ENCODE measurements at places on chromosomes 2 and 18. TPM values are rescaled to one million over a fixed set of nuclear protein-coding genes. Genes with fewer than 3 reads are reported as not detected.

Gene TRIM43
- total RNA-seq, result not detected

DNA sequence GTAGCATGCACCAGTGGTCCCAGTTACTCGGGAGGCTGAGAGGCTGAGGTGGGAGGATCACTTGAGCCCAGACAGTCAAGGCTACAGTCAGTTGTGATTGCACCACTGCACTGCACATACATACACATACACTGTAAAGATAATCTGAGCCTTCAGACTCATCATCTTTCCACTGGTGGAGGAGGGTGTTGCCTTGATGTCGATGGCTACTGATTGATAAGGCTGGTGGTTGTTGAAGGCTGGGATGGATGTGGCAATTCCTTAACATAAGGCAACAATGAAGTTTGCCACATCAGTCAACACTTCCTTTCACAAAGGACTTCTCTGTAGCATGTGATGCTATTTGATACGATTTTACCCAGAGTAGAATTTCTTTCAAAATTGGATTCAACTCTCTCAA is 118.8 kb downstream of the IKZF2 start:
- no peak for DNase-seq

Gene ZNF2
- 6.1 TPM for total RNA-seq

DNA sequence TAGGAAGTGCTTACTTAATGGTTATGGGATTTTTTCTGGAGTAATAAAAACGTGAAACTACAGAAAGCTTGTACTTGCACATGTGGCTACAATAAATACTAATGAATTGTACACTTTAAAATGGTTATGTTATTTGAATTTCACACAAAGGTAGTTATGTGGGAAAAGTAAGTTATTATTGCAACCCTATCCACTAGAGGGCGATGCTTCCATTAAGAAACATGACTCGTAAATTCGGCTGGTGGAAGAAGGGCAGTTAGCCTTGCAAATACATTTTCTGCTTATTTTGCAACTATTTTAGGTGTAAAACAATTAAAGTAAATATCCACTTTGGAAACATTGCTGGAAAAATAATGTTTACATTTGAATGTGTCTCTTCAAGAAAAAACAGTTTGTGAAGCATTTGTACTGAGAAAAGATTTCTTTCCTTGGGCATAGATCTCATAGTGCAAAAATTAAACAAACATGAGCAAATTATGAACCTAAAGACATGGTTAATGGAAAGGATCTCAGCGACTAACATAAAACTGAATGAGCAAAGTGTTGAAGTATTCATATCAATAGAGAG is 68.1 kb upstream of the CSRNP3 start:
- peak; percentile 51 for DNase-seq

GRCh38 chr18:56651771-56652092 is 573 bp downstream of the WDR7 start:
- DNase-seq, result no peak

- DNase-seq, result no peak
Measured at GRCh38 chr2:1969701-1970015, 225.3 kb upstream of the PXDN start.

DNA sequence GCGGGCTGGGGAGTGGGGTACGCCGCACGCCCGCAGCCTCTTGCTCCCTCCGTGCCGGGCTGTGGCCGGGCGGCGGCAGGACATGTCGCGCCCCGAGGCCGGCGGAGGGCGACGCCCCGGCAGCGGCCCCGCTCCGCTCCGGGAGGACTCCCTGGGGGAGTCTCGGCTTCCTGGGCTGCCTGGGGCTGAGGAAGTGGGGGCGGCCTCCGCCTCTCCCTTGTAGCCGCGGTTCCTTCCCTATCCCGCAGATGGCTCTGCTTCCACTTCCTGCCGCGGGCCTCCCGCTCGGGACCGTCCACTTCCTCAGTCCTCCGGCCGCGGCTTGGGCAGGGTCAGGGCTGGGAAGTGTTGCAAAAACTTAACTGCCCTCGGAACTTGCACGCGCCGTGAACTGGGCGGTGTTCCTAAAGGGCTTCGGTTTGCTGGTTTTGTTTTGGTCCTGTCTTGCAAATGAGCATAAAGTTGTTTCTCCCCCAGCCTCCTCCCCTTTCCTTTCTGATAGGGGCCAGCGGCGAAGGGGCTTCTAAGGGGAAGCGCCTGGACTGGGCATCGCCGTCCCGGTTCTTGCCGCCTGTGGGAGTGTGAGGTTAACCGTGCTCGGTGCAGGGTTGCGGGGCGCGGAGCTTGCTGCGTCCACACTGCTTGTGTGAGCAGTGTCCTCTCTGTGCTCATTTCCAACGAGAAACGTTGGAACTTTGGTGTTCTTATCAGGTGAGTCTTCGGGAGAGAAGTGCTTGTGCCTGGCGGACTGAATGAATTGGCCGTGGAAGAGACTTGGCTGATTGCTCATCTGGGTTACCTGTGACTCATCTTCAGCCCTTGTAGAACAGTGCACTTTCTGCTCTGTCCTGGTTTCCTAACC is 600 bp downstream of the RALB start:
- peak; percentile 50 for DNase-seq

Gene FBXO36
- total RNA-seq, result 4.2 TPM

DNA sequence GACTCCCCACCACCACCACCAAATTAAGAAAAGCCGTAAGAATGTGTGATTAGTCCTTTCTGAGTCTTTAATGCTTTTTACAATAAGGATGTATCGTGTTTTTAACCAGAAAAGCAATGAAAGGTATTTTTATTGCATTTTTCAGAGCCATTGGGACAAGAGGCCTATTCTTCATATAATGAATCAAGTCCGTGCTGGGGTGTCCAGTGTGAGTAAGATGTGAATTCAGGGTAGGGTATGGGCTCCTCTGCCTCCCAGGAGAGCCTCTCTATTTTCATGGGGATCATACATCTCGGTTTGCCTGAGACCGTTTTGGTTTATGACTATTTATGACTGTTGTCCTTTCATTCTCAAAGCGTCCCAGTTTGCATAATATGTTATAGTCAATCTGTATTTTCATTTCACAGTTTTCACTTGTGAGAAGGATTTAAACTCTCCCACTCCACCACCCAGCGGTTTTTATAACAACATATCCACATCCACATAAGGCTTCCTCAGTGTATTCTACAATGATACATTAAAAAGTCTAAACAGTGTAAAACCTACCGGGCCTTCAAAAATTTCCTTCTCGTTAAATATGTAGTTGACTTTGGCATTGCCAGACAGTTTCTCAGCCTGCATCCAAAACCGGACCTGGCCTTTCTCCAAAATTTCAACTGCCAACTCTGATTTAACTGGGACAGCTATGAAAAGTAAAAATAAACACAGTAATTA is 80.8 kb upstream of the LPIN2 start:
- no peak for DNase-seq

DNA sequence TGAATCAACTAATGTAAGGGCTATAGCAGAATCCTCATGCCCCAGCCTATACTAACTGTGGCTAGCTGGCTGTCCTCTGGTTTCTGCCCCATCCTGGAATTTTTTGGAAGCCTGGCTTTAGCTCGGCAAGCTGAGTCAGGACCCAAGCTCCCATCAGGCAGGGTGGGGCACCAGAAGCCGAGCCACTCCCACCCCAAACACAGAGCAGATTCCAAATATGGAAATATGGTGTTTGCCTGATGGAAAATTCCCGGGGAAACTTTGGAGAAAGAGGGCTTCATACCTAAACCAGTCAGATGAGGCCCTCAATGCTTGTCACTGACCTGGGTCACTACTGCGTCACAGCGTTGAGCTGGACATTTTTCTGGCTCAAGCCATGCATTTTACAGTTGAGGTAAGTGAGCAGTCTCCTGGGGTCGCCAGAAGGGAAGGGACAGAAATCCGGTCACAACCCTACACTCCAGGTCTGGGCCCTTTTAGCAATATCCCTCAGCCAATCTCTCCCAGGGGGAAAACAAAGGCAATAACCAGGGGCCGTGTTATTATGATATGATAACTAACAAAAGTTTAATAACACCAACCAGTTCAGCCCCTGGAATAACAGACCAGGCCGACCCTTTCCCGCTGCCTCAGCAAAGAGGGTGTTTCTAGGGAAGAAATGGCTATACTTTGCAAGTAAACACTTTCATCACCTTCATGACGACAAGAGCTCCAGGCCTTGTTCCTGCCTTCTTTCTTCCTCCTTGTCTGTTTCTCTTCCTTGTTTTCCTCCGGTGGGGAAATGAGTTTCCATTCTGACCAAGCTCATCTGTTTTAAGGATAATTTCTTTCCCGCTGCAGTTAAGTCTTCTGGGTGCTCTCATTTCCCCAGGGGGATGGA is 37.7 kb downstream of the PSD4 start:
- no peak for DNase-seq

DNA sequence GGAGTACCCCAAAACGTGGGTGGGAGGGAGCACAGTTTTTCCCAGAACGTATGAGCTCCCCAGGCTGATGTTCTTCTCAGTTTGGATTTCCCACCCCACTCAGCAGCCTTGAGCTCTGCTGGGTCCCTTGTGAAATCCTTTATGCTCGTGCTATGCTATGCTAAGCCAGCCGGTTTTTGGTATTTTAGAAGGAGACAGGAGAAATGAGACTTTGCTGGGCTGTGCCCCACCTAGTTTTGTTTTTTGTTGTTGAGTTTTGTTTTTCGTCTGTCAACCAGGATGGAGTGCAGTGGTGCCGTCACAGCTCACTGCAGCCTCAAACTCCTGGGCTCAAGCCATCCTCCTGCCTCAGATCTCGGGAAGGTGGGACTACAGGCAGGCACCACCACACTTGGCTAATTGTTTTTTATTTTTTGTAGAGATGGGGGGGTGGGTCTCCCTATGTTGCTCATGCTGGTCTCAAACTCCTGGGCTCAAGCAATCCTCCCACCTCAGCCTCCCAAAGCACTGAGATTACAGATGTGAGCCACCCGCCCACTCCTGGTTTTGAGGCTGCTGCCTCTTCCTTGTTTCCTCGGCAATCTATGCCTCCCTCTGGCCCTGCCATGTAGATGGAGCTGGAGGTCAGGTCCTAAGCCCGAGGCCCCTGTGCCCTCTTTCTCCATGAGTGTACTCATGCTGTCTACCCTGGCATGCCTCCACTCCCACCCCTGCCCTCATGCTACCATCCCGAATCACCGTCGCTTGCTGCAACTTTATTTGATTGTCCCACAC is 17.5 kb upstream of the MGAT4A start:
- DNase-seq, result no peak

Gene HOXD3
- 9.2 TPM for total RNA-seq

DNA sequence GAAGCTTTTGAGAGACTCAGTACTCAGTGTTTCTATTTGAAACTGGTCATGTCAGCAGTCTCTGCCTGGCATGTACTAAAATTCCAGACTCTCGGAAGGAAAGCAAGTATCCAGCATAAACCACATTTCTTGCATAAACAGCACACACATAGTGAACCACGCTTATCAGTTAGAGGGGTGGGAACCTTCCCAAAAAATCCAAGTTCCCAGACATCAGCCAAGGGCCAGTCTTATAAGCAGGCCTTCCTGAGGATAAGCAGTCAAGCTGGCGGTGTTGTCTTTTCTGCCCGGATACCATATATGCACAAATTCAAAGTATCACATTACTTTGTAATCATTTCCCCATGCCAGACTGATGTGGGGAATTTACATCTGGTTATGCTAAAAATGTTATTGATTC is 73.6 kb downstream of the ST6GAL2 start:
- no peak for DNase-seq

Gene C2orf92
- 0.96 TPM for total RNA-seq

- DNase-seq, result no peak
Measured at GRCh38 chr2:189819297-189819704, 35.1 kb downstream of the PMS1 start.

Gene LDLRAD4
- 5.8 TPM for total RNA-seq

Gene KCNIP3
- 5.1 TPM for total RNA-seq

DNA sequence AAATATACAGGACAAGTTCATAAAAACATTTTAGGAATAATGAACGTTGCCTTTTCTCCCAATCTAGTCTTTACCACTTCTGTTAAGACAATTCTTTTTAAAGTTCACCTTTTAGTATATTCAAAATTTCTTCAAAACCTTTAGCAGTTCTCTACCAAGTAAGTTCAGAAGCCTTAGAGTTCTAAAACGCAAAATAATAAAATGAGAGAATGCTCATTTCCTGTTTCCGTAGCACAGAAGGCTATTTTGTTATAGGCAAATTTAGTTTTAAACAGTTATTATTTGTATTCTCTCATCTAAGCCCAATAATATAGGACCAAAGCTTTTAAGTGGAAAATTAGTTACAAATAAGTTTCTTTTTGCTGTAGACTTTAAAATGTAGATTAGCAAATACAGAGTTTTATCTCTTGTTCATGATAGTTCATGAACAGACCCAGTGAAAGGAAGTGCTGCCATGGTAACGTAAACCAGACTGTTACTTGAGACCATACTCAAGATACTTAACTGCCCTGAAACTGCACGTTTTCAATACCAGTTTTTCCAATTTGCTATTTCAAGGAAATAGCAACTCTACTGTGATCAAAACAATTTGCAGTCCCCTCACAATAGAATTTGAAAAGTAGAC is 173.1 kb upstream of the STON1 start:
- DNase-seq, result peak; percentile 18

- DNase-seq, result no peak
Measured at GRCh38 chr2:20632446-20632990, 18.4 kb downstream of the HS1BP3 start.

DNA sequence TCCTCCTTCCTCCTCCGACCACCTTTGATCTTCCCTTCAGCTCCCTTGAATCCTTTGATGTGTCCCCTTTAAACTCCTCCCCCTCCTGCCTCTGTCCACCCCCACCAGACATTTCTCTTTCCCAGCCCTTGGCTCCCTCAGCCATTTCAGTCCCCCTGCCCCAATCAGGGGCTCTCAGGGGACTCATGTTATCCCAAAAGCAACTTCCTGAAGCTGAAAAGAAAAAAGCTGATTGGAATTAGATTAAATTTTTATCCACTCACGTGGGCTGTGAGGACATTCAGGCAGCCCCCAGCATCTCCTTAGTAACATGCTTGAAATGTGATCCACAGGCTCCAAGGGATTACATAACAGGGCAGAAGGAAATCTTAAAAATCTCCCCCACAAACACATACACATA is 81.3 kb downstream of the NEURL3 start:
- DNase-seq, result no peak

- DNase-seq, result no peak
Measured at GRCh38 chr18:31500051-31500688, 2.2 kb downstream of the DSG2 start.

DNA sequence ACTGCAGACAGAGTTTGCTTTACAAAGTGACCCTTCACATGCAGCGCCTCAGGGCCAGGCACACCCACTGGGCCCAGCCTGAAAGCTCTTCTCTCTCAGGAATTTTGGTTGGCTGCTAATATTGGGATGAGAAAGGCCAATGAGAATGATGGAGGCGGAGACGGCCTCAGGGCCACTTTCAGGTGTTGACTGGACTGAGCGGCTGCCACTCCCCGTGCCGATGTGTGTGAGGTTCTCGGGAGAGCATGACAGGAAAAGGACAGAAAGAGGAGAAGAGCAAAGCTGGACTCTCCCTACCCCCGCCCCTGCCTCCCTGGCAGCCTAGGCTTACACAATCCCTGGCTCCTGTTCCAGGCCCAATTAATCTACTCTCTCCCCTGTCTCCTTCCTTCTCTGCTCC is 155.7 kb downstream of the CELF4 start:
- DNase-seq, result no peak

Gene PPIG
- 15.3 TPM for total RNA-seq

- no peak for DNase-seq
Measured at GRCh38 chr2:47015706-47016105, 100.1 kb upstream of the MCFD2 start.

Gene DSEL
- total RNA-seq, result 7.1 TPM

Gene MEIS1
- total RNA-seq, result 8.2 TPM

Data from kidney epithelial cell (primary cell).